ENCODE measurements at places on chromosomes 6 and 20.

DNA sequence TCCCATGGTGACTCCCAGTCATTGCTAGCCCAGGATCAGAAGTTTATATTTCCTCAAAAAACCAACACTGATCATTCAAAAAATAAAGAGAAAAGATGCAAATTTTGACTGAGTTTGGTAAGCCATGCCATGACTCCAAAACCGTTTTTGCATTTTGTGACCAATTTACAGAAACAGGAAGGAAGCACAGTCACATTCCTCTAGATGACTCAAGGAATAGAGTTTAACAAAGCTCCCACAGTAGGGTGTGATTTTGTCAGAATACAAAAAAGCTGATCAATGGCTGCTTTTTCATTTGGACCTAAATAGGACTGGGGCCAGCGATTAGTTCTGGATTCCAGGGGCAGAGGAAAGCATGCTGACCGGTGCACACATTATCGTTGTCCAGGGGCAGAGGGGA, 179.4 kb upstream of the AFDN start:
- DNase-seq, result no peak

DNA sequence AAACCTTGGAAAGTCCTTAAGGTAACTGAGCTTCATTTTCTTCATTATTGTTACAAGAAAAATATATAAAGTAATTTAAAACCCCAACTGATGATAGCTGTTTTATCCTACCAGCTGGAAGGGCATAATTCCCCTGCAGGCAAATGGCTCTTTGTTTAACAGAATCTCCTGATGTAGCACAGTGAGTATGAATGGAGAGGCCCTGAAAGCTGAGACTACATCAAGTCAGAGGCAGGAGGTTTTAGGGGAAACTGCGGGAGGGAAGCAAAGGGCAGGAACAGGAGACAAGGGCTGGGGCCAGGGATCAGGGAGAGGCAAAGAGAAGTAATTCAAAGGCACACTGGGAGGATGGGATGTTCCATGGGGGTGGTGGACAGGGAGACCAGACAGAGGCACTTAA, 119.0 kb upstream of the LRFN2 start:
- no peak for DNase-seq

DNA sequence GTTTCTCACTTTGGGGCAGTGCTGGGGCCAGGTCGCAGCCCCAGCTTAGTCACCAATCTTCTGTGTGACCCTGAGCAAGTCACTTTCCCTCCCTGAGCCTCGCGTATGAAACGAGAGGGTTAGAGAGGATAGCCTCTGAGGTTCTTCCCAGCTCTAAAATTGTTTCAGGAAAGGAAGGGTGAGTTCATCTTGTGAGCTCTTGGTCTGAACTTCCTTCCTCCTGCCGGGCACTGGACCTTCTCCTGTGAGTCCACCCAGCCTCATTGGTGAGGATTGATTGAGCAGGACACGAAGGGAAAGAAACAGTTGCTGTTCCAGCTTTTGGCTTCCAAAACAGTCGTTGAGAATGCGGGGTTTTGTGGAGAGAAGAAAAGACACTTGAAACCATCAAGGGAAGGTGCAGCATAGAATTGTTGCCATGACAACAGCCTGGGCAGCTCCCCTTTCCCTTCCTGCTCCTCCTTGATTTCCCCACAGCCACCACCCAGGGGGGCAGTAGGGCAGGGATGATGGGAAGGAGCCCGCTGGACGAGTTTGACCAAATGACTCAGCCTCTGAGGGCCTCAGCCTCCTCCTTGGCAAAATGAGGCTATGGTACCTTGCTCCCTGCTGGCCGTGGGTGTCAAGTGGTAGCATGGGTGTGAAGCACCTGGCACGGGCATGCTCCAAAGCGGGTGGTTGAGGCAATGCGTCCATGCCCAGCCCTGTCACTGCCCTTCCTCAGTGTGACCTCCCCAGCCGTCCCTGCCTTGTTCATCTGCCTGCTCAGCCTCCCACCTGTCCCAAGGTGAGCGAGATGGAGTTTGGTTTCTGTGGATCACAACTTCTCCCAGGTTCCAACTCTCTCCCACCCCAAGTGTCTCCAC, 107.8 kb downstream of the CDC5L start:
- no peak for DNase-seq

GRCh38 chr6:167046861-167047495, 47.8 kb downstream of the CEP43 start:
- no peak for DNase-seq

- DNase-seq, result no peak
These were observed 28.2 kb upstream of the PMEPA1 start for GRCh38 chr20:57738053-57738452.

- no peak for DNase-seq
These were observed 11.8 kb upstream of the SNRPC start for GRCh38 chr6:34745277-34746103.

DNA sequence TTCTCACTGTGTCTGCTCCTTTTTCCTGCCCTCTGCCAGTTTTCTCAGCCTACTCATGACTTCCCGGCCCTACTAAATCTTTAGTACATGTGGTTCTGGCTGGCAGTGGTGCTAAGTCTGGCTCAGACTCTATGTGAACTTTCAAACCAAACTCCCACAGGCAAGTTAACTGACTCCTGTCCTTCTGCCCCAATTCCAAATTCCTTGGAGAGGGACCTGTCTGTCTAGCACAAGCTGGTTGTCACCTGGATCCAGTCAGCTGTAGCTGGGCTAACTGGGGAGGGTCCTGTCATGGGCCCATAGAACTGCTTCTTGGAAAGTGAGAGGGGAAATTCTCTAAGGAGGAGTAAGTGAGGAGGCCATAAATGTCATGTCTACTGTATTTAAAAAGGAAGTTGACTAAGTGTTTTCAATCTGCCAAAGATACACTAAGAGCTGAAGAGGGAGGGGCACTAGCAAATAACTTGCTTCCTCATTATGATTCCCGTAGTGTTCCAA, 240.1 kb downstream of the KCNQ5 start:
- no peak for DNase-seq

GRCh38 chr6:41735427-41736185, at the start of gene TFEB:
Gene TFEB, minus strand, starts transcription at chr6:41735608. Its CDS starts 44,395 bp downstream, at chr6:41691213.
- DNase-seq, result peak; percentile 94

GRCh38 chr6:13653296-13653695, 38.2 kb downstream of the NOL7 start:
- DNase-seq, result no peak

DNA sequence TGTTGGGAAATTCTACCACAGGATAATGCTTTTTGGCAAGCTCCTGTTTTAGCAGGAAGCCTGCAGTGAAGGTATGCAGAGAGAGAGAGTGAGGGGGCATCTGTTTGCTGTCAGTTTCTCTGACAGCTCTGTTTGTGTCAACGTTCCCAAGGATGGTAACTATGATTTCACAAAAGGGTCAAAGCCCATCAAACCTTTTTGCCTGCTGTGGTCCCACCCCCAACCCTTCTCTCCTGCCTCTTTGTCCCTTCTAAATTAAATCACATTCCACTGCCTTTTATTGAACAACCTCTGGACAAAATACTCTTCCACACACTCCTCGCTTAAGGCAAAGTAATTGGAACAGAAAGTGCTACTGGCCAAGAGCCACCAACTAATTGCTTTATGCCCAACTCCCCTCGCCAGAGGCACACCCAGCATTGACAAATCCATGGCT, 128.3 kb downstream of the TSHZ2 start:
- DNase-seq, result no peak

DNA sequence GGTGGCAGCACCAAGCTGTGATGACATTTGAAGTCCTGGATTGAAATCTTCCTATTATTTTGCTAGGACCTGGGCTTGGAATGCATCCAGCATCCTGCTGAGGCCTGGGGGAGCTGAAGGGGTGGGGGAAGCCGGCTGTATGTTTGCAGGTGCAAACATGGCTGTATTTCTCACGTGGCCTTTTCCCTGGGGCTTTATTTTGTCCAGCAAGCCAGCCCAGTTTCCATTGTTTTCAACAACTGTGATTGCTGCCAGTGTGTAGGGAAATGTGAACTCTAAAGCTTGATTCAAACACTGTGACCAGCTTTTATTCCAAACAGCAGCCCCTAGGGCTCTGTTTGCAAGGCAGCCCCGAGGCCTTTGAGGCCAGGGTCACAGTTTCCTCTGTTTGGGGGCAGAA, 683.0 kb downstream of the DHX35 start:
- no peak for DNase-seq

- DNase-seq, result no peak
These were observed 43.6 kb downstream of the NTSR1 start for GRCh38 chr20:62752181-62752670.

GRCh38 chr20:50670126-50670862, 21.0 kb downstream of the RIPOR3 start:
- no peak for DNase-seq

- no peak for DNase-seq
These were observed 47.7 kb upstream of the POLR1H start for GRCh38 chr6:30013291-30013922.

- DNase-seq, result no peak
These were observed 113.9 kb downstream of the NFATC2 start for GRCh38 chr20:51428401-51429143.

GRCh38 chr20:20754714-20755113, 42.3 kb upstream of the RALGAPA2 start:
- DNase-seq, result no peak

GRCh38 chr6:31836047-31836473, 8.5 kb downstream of the HSPA1B start:
- no peak for DNase-seq

Measured in stimulated activated CD4-positive, alpha-beta T cell treated with anti-CD3 and anti-CD28 coated beads, Interleukin-1b, Interleukin-23, amount 100 ng/mL, for 4 hours (primary cell).